ENCODE measurements at places on chromosomes 7 and 10.

DNA sequence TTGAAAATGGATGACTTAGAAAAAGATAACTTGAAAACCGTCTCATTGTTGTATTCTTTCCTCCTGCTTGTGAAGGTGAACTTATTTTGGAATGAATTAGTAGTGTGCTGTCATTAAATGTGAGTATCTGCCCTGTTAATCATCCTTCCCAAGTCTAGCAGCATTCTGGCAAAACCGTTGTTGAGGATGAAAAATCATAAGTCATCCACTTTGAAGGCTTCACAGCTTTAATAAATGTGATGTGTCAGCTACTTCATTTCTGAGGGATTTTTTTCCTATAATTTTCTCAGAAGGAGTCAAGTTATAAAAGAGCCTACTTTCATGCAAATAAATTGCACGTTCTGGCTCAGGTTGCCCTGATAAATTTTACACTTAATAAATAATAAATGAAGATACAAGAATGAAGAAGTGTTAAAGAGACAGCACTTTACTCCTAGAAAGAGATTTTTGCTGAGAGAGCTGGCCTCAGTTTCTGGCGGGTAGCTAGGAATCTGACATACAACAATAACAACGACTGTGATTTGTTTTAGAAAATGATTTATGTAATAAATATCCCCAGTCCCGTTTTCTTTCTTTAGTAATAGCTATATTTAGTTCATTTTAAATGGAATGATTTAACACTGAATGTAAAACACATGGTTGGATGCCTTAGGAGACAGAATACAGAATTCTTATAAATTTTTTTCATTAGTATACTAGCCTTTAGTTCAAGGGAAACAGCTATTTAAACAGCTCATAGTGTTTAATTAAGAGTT lies 516.5 kb upstream of the KLF6 start:
- no peak for DNase-seq

DNA sequence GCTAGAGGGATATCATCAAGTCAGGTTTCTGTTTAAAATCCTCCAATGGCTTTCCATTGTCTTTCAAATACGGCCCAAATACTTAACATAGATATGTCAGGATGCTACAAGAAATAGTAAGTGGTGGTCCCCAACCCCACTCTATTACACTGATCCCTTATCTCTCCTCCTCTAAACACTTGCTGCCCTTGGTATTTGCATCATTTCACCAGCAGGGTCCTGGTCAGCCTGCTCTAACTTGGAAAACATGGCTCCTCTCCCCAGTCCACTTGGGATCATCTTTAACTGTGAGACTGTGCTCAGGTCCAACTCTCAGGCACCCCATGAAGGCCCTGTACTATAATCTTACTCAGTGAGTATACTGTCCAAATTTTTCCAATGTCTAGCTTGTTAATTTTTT lies 53.8 kb upstream of the GSAP start:
- DNase-seq: no peak

GRCh38 chr7:109611656-109612055 lies 1042.0 kb downstream of the DNAJB9 start:
- DNase-seq: no peak

DNA sequence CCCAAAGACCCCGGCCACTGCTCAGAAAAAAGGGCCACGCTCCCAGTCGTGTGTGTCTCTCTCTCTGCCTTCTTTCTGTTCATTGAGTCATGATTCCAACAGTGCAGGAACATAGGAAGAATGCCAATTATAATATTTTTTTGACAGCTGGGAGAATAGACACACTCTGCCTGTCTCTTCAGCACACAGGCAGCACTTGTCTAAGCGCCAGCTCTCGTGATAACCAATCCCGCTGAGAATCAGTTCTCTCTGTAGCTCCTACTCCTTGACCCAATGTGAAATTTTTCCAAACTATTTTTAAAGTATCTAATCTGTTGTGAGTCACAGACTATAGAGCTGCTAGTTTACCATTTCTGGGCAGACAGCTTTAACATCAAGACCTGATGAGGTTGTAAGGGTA lies 145.7 kb upstream of the RHEB start:
- DNase-seq: peak; percentile 28

DNA sequence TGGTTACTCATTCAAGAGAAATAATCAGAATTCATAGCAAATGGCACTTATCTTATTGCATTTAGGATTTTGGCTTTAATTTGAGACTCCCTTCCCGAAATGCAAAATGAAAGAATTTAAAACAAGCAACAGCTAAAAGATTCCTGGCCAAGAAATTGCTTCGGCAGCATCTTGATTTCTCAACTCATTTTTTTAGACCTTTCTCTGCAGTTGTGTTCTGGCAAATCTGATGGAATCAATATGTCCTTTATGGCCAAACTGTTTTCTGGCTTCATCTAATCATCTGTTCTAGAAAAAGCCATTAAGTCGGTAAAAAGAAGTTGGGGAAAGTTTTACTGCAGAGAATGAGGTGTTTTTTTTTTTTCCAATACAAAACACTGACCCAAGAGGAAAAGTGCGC lies 172.1 kb downstream of the SLC16A9 start:
- no peak for DNase-seq

GRCh38 chr7:131354390-131354789 lies 26.7 kb downstream of the MKLN1 start:
- DNase-seq: no peak

DNA sequence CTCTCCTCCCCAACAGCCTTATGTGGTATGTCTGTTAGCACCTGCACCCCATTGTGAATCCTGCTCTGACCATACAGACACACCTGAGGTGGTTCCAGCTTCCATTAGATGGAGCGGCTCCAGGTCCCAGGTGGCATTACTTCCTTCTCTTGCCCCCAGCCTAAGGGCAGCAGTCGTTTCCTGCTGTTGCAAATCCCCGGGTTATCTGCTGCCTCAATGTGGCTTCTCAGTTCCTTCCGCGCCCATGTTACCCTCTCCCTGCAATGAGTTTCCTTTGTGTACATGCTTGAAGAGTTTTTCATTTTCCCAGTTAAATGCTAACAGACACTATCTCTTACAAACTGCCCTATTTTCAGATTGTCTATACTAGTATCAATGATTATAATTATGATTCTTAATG lies 62.8 kb upstream of the PRKCQ start:
- no peak for DNase-seq

GRCh38 chr10:84695902-84696301 lies 367.5 kb downstream of the CCSER2 start:
- DNase-seq: no peak

DNA sequence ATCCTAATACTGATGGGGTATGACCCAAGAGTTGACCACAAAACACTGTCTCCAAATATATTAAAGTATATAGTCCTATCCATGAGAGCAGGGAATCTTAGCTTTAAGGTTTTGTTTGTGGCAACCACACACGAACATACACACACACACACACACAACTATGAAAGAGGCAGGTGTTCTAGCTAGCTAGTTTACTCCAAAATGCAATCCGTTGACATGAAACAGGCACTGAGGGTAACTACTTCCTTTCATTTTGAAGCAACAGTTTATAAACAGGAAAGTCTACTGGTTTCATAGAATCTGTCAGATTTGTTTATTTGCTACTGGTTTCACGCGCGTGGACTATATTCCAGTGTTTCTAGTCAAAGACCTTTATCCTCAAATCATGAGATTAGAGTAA lies 14.8 kb downstream of the HTR5A start:
- no peak for DNase-seq

Measured in NCI-H446 (cell line).